AG08396 (cell line): ENCODE measurements at places on chromosomes 1 and 21.

- DNase-seq = no peak
Observed at GRCh38 chr1:81329041-81329440, 471.7 kb upstream of the ADGRL2 start.

DNA sequence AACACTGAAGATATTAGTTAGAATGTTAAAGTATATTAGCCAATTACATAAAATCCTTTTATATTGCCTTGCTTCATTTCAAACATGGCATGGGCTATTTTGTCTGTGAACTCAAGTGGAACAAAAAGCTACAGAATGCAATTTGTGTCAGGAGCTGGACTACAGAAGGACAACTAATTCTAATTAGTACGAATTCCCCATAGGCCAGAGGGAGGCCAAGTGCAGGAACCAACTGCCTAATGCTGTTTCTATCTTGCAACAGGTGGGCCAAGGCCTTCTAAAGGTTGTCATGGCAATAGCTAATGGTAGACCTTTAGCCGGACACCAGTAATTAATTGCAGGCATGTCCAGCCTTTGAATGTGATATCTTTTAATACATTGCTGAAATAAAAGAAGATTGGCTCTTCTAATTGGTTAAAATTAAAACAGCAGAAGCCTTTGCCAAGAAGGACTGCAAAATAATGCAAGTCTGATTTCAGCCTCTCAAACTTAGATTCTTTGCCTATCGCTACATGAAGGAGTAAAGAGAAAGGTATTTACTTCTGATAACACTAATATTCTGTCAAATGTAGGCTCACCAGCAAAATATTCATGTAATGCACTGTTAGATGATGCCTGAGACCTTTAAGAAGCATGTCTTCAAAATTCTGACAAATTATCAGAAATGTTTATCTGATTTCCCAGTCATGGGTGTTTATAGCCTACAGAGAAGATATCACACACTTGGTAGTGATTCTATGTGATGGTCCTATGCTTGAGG is 232.1 kb downstream of the LMO4 start:
- peak; percentile 11 for DNase-seq

- DNase-seq = no peak
Observed at GRCh38 chr21:33171616-33172169, 58.0 kb upstream of the IFNAR2 start.

- DNase-seq = no peak
Observed at GRCh38 chr1:113307771-113308445, 82.4 kb upstream of the MAGI3 start.

DNA sequence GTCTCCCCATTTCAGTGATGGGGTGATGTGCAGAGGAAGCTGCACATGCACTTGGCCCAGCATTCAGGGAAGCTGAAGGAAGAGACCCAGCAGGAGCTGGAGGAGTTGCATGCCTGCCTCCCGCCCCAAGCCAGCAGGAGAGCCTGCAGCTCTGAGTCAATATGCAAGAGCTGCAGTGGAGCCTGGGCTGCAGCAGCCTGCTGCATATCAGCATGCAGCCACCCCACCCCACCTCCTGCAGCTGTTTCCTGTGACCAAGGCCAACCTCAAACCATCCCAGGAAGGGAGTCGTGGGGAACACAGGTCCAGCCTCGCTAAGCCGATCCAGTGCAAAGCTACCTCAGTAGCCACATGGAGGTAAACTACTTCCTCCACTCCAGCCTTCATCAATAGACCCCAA is 18.9 kb downstream of the AGT start:
- no peak for DNase-seq

DNA sequence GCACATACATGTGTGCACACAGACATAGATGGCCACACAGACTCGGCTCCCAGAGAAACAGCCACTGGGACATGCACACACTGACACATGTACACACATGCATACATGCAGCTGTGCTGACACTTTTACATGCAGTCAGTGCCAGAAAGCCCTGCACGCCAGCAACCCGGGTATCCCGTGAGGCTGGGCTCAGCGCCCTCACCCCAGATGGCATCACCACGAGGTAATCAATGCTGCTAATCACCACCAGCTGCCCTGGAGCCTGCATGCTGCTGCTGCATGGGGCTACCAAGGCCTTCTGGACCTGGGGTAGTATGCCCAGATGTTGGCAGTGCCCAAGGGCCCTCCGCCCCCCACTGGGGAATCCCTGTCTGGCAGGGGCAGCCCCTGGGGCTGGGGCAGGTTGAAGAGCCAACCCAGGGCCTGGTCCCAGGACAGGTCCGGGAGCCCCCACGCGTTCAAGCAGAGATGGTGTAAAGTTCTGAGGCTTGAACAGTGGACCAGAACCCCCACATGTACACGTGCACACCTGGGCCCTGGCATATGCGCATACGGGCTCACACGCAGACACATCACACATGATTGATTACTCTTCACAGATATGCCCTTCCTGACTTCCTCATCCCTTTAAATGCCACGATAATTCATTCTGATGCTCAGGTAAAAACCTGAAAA is 2.7 kb upstream of the COL16A1 start:
- no peak for DNase-seq

DNA sequence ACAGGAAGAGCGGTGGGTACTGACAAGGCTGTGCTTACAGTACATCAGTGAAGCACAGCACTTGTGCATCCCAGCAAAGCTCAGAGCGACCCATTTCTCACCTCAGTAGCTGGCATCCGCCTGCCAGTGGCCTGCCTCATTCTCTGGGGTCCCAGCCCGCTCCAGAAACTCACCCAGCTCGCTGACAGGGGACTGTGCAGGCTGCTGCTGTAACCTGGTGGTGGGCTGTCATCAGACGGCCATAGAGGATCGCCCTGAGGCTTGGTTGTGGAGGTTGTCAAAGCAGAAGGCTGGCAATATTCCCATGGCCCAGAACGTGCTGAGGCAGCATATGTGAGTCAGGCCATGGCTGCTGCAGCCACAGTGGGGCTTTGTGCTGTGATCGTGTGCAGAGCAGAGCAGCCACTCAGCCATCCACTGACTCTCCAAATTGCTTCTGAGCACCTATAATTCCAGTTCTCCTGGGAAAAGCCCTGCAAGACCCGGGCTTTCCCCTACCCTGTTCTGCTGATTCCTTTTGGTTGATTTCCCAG is 13.6 kb upstream of the GPR137B start:
- DNase-seq = no peak

DNA sequence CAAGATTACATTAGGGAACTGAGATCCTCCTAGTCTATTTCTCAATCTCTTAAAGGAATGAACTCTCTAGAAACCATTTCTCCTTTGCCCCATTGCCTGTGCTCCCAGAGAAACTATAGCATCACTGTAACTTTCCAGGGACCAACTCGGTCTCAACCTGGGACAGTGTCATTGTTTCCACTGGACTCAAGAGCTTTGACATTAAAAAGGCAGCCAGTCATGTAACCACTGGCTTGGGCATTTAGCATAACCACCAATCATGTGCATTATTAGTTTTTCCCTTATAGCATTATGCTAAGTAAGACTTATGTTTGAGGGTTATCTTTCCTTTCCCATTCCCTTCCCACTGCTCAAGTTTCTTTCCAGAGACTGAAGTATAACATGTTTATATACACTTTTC is 18.2 kb downstream of the TEX38 start:
- no peak for DNase-seq

DNA sequence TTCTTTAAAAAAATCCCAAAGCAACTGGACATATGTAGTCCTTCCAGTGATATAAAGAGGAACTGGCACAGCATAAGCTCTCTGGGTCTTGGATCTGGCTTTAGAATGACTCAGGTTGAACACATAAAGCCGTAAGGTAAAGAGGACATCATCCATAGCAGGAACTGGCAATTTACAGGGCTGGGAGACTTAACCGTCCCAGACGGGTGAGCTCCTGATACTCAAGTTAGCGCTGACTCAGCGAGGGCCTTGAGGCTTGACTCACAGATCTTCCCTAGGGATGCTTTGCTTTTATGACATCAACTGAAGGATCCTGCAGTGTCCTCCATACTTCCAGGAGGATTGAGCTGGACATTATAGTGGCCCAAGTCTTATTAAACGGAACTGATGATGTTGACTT is 154.1 kb downstream of the CLIC6 start:
- DNase-seq = no peak

DNA sequence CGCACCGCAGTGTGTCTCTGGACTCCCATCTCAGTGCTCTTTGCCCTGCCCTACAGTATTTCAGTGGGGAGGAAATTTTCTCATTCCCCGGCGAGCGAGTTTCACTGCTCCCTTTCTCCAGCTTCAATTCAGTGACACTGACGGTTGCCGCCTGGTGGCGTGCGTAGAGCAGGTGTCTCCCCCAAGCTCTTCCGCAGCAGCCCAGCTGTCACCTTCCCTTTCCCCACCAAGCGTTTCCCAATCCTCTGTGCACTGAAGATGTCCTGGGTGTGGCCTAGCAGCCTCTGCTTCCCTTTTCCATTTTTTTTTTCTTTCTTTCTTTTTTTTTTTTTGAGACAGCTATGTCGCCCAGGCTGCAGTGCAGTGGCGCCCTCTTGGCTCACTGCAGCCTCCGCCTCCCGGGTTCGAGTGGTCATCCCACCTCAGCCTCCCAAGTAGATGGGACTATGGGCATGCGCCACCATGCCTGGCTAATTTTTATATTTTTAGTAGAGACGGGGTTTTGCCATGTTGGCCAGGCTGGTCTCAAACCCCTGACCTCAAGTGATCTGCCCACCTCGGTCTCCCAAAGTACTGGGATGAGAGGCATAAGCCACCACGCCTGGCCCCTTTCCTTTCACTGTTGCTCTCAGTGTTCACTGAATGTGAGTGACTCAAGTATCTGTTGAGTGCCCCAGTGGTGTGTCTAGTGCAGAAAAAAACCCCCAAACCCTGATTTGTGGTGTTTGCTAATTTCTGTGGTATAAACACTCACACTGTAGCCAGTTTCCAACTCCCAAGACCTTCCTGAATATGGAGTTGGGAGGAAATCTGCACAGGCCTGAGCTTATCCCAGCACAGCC is 30.1 kb downstream of the TNFRSF1B start:
- DNase-seq = no peak

- DNase-seq = no peak
Observed at GRCh38 chr1:7103874-7104273, 318.6 kb downstream of the CAMTA1 start.

GRCh38 chr1:108661030-108661609 is at the start of gene HENMT1:
TSS of gene HENMT1 (minus strand) at chr1:108661093. CDS start at chr1:108659884, 1,209 bp downstream.
- peak; percentile 50 for DNase-seq

DNA sequence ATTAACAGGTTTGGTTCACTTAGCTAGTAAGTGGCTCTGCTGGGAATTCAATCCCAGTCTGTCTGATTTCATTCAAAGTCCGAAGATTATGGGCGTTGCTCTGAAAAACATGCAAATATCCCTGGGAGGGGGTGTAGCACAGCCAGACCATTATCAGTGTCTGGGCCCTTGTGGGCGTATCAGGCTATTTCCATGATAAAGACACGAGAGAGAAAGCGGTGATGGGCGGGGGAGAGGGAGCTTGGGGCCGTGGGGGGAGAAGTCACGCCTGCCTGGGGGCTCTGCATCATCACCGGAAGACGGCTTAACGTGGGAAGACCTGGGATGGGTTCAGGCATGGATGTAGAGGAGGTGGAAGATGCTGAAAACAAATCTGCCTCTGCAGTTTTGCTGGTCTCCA is 25.8 kb downstream of the IL6R start:
- DNase-seq = no peak

- DNase-seq = no peak
Observed at GRCh38 chr1:227949954-227950734, 2.4 kb upstream of the WNT9A start.

GRCh38 chr1:38558500-38559445 is 300.8 kb downstream of the RRAGC start:
- no peak for DNase-seq

GRCh38 chr1:151157067-151157531 is 650 bp downstream of the TNFAIP8L2 start:
- DNase-seq = no peak

- no peak for DNase-seq
Observed at GRCh38 chr21:41267346-41267745, 49.3 kb upstream of the FAM3B start.

GRCh38 chr1:12245116-12245515 is 15.3 kb downstream of the VPS13D start:
- no peak for DNase-seq

GRCh38 chr1:59718989-59719360 is 95.8 kb upstream of the HOOK1 start:
- DNase-seq = no peak

- DNase-seq = no peak
Observed at GRCh38 chr1:40039245-40039756, 1.2 kb upstream of the CAP1 start.

- DNase-seq = no peak
Observed at GRCh38 chr1:40899230-40899870, 37.2 kb upstream of the CITED4 start.

DNA sequence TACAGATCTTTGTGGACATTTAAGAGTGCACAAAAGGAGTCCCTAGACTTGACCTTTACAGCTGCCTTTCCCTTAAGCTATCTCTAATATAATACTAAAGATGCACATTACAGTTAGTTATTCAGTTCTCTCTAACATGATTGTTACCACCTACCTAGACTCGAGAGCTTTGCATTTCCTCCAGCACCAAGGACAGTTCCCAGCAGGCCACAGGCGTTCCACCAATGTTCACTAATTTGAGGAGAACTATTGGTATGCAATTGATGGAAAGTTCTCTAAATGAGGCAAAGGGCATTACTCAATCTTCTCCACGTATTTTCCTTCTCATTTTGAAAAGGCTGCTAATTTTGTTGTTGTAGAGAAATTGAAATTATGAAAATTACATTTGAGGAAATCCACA is 5.4 kb upstream of the NTNG1 start:
- peak; percentile 39 for DNase-seq

- no peak for DNase-seq
Observed at GRCh38 chr1:209428241-209428921, 155.1 kb upstream of the CAMK1G start.

DNA sequence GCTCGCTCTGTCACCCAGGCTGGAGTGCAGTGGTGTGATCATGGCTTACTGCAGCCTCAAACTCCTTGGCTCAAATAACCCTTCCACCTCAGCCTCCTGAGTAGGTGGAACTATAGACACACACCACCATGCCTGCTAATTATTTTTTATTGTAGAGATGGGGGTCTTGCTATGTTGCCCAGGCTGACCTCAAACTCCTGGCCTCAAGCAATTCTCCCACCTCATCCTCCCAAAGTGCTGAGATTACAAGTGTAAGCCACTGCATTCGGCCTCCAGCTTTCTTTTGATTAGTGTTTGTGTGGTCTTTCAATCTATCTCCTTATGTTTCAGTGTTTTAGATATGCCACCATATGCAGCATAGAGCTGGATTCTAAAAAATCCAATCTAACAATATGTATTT is 19.9 kb upstream of the CSF3R start:
- DNase-seq = no peak

- no peak for DNase-seq
Observed at GRCh38 chr1:198203434-198203833, 46.6 kb downstream of the NEK7 start.

DNA sequence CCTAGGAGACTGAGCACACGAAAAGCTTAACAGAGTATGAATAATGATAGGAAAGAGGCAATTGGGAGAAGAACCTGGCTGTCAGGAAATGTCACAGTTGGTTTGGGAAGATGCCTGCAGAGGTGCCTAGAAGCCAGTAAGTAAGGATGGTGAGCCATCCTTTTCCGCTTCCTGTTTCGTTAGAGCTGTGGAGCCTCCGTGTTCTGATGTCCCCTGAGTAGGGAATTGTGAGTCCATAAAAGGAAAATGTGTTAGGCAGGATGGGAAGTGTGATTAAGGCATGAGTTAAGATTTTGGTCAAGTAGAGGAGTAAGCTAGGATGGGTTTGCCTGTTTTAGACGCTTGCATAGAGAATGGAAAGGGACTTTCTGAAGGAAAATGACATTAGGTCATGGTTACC is 9.0 kb downstream of the CLIC4 start:
- DNase-seq = no peak

- DNase-seq = no peak
Observed at GRCh38 chr1:154427173-154428139, 22.3 kb downstream of the IL6R start.

GRCh38 chr21:36044056-36044455 is 16.3 kb downstream of the SETD4 start:
- no peak for DNase-seq
